ENCODE measurements at places on chromosomes 3 and 15.
A peak's percentile ranks its signal among the peaks of the same experiment; 100 is the strongest.

DNA sequence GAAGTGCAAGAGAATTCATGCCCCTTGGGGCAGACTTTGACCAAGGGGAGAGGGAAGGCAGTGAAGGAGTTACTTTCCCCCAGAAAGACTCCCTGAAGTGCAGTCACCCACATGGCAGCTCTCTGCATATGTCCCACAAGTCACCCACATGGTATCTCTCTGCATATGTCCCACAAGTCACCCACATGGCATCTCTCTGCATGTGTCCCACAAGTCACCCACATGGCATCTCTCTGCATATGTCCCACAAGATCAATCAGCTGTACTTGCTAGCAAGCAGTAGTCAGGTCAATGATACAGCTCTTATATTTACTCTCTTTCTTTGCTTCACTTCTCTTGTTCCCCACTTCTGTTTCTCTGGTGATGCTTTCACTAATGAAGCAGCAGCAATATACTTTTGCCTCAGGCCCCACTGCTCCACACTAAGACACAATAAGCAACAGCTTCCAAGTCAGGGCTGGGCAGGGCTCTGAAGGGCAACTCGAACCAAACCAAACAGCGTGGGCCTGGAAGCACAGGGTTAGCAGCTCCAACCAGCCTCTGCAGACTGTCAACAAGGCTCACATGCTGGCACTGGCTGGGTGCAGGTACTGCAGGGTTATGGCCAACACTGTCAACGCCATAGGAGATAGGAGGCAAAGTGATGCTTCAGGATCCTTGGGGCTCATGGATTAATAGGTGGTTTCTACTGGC lies 46.7 kb downstream of the THBS1 start:
- DNase-seq, result no peak

- peak; percentile 3 for DNase-seq
Measured at GRCh38 chr3:10816019-10816862, at the start of gene SLC6A11. Gene SLC6A11 (plus strand): TSS chr3:10816228. CDS start chr3:10816266, 38 bp downstream.

DNA sequence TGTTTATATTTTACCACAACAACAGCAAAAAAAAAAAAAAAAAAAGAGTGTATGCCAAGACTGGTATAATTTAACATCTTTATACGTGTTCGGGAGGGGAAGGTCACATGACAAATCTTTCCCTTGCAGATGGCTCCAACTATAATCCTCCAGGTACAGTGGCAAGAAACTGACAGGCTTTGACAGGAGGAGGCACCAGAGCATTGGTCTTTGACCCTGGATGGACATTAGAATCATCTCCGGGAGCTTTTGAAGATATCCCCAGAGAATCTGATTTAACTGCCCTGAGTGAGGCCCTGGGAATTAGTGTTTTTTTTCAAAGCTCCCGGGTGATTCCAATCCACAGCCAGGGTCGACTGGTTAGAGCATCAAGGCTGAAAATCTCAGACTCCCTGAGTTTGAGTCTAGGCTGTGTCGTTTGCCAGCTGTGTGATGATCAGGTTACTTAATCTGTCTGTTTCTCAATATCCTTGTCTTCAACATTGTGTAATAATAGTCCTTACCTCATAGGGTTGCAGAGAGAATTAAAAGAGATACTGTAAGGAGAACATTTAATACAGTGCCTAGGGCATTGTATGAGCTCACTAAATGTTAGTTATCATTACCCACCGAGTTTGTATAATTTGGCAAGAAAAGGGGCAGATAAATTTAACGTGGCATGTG lies 8.9 kb upstream of the SEMA5B start:
- DNase-seq, result no peak

DNA sequence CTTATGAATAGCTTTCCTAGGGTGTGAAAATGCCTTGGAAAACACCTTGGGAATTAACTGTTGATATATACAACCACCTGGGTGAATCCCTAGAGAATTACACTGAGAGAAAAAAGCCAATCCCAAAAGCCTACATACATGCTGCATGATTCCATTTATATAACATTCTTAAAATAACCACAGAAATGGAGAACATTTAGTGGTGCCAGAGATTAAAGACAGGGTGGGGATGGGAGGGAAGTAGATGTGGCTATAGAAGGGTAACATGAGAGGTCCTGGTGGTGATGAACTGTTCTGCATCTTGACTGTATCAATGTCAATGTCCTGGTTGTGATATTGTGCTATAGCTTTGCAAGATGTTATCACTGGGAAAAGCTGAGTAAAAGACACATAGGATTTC lies 291.0 kb downstream of the CLSTN2 start:
- no peak for DNase-seq
